ENCODE measurements at places on chromosomes 3 and 15. TPM values are rescaled to one million over a fixed set of nuclear protein-coding genes. Genes with fewer than 3 reads are reported as not detected.

- DNase-seq: no peak
These were observed 380 bp downstream of the MYLK start for GRCh38 chr3:123883701-123884202.

- DNase-seq: no peak
These were observed 32.8 kb upstream of the ST3GAL6 start for GRCh38 chr3:98730338-98730737.

DNA sequence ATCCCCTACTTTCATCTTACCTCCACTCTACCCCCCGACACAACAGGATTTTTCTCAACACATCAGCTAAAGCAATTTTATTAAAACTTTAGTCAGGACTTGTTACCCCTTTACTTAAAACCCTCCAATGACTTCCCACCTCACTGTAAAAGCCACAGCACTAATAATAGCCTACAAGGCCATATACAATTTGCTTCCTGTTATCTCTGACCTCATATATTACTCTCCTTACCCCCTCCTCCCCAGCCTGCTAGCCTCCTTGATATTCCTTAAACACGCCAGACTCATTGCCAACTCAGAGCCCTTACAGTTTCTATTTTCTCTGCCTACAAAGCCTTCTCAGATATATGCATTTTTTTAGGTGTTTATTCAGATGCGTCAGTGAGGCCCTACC lies 54.4 kb downstream of the DCUN1D1 start:
- DNase-seq: no peak

DNA sequence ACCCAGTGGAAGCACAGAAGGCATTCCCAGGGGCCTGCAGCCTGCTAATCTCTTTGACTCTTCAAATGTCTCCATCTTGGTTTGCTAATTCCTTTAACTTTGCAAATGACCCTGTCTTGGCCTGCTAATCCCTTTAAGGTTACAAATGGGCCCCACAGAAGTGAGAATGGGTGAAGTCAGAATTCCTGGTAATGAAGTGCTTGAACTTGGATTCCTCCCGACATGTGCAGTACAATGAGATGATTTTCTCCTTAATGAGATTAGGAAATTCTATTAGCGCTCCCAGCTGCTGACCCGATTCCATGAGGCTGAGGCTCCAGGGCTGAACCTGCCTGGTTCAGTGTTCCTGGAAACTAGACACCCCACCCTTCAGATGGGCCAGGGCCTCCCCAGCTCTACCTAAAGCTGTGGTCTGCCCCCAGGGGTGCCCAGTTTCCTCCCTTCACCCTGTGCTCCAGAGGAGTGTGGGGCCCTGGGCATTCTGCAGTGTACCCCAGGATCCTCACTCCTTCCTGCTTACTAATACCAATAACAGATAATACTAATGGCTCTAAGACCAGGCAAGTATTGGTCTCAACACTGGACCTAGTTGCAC lies 47.4 kb downstream of the SCN5A start:
- DNase-seq: no peak

DNA sequence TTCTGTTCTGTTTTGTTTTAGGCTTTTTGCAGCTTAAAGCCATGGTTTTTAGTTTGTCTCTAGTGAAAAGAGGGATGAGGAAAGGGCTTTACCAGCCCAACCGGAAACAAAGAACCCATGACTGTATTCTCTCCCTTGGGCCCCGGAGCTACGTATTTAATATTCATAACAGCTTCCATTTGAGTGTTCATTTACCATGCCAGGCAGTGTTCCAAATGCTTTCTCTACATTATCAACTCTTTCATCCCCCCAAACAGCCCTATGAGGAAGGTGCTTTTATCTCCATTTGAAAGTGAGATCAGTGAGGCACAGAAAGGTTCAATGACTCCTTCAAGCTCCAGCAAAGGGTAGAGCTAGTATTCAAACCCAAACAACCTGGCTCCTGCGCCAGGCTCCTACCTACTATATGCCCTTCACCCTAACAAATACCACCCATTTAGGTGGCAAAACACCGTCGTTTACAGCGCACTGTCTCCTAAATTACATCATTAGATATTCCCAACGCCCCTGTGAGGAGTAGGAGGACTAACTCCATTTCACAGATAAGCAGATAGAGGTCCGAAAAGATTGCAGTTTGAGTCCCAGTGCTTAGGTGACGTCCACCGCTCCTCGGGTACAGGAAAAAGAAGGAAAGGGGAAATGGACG lies 27.9 kb downstream of the GTPBP8 start:
- no peak for DNase-seq

DNA sequence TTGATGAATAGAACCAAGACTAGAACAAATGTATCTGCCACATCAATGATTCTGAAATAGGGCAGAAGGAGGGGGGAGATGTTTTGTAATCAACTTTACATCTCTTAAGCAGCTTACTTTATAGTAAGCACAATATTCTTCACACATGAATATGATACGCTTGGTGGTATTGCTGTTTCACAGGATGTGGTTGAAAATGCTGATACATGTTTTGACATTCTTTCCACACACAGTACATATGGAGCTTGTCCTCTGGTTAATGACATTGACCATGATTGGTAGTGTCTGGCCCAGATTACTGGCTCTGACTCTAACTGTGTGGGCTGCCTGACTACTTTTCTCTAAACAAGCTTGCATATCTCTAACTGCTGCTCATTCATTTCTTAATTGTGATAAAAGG lies 168.9 kb downstream of the KLHL25 start:
- no peak for DNase-seq

- DNase-seq: no peak
These were observed 89.2 kb downstream of the RBMS3 start for GRCh38 chr3:29370021-29370420.

DNA sequence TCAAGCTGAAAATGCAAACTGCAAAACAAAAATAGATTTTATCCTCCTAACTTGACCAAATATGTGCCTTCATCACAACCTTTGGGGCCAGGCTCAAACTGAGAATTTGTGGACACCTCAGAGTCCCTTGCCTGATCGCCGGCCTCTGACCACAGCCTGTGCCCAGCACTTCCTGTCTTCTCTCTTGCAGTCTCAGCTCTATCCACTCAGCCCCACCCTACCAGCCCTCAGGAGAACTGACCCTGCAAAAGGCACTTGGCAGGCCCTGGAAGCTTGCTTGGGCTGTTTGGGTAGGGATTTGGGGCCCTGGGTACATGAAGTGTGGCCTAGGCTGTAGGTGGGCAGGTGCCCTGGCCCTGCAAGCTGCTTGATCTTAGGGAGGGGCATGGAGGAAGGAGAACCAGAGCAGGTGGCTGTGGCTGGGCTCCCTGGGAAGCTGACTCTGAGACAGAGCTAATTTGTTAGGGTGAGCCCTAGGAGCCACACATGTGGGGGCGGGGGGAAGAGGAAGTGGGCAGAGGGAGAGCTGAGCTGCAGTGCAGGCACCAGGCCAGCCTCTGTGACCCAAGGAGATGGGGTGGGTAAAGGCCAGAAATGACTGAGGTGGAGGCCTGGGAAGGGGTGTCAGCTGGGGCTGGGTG lies 8.6 kb downstream of the CLEC3B start:
- DNase-seq: no peak

GRCh38 chr15:71111181-71111565 lies 4.1 kb upstream of the THSD4 start:
- DNase-seq: no peak

- peak; percentile 25 for DNase-seq
These were observed 28.3 kb downstream of the RSL24D1 start for GRCh38 chr15:55168350-55168974.

- no peak for DNase-seq
These were observed 56.3 kb downstream of the CDIN1 start for GRCh38 chr15:36635681-36636080.

DNA sequence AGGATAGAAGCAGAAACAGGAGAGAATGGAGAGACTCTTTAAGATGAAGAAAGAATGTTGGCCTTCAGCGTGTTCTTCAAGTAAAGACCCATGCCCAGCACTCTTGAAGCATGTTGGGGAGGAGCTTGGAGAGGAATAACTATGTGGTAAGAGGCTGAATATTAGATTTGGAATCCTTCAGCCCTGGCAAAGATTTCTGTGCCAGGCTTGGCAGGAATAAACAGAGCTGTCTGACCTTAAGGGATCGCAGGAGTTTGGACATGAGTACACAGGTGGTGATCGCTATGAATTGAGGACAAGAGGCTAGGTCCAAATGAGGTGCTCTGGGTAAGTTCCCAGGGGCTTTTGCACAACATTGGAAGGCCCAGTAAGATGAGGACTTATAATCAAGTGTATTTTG lies 132.6 kb upstream of the TBL1XR1 start:
- no peak for DNase-seq

GRCh38 chr3:168165390-168166269 lies 69.9 kb upstream of the GOLIM4 start:
- peak; percentile 9 for DNase-seq

DNA sequence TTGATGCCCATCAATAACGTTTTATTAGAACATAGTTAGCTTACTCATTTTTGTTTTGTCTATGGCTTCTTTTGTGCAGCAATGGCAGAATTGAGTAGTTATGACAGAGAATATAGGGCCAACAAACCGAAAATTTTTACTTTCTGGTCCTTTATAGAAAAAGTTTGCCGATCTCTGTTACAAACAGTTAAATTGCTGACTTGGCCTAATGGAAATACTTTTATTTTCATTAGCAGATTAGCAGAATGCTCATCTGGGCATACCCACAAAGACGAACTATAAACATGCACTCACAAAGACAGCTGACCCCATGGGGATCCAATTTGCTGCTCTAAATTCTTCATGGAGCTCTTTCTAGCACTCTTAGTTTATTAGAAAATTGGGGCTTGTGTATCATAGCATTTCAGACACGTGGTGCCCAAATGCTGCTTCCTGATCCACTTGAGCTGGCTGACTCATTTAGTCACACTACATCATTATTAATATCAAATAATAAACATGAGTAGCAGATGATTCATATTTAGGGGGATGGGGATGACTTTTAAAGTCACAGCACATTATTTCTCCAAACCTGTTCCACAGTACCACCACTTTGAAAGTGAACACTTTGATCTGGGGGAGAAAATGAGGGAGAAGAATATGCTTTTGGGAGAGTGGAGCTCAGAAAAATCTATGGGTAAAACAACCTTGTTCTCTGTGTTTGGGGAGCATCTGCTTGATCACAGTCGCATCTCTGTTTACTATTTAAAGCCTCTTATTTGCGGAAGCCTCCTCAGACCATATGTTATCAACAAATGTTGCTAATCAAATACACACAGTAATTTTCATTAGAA lies 228.1 kb upstream of the FEZF2 start:
- DNase-seq: no peak

GRCh38 chr15:99619712-99620111 lies 53.9 kb downstream of the MEF2A start:
- DNase-seq: no peak

DNA sequence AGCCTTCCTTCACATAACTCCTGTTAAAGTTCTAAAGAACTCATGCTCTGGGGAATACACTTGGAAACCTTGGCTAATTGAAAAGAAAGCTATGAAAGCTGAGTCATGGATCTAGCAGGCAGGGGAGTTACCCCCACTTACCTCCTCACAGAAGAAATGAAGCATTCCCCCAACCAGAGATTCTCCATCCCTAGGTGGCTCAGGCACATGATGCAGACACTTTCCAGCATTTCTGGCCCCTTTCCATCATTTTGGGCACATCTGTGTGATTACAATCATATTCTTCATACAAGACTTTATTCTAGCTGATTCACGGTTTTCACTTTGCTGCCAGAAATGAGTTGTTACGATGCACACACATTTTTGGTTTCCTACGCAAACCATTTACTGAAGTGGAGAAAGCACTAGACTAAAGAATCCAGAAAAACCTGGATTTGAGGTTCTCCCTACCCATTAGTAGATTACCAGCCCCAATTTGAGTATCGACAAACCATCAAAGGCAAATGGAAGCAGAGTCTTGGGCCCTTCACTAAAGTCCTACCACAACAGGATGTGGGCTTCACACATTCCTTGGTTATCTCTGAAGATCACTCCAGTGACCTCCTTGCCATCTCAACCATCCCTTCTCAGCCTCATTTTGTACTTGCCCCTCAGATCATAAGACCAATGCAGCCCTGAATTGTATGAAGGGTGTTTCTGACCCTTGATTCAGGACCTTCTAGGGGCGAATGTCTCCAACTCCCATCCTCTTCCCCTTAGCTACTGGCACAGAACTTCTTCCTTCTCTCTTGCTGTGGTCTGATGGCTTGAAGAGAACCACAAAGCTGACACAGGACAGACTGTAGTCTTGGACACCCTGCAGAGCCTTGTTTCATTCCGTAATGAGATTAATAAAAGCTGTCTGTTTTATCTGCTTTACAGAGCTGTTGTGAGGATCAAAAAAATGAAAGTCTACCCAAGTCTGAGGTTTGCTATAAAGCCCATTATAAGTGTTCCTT lies 42.5 kb upstream of the SNRK start:
- no peak for DNase-seq

DNA sequence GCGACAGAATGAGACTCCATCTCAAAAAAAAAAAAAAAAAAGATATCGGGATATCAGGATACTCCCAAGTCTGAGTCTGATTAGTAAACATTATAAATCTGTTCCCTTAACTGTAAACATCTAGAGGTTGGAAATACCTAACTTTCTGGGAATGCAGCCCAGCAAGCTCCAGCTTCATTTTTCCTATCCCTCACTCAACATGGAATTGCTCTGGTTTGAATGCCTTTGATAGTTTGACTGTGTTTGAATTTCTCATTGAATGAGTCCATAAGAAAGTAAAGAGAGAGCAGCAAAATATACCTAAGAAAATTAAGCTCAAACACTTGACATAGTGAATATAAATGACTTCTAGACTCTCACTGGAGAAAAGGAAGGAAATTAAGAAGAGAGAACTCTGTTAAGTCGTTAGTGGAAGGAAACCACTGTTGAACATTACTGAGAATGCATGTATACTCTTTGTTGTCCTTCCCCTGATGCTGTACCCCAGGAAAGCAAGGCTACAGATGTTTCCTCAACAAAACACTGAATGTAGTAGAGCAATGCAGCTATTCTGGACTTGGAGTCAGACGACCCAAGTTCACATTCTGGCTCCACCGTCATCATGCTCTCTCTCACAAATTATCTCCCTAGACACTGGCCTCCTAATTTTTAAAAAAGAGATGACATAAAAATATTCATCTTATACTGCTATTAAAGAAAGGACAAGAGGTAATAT lies 62.4 kb downstream of the CD200 start:
- DNase-seq: no peak

- no peak for DNase-seq
These were observed 9.9 kb downstream of the RAMAC start for GRCh38 chr15:82995938-82996337.

Gene IMPG2
- total RNA-seq: 1.1 TPM

Gene ANKRD63
- 0.31 TPM for total RNA-seq

Gene FMN1
- total RNA-seq: 0.19 TPM

Gene SIDT1
- total RNA-seq: 71.2 TPM

Gene CACNA2D3
- total RNA-seq: not detected

Gene RBSN
- total RNA-seq: 36.6 TPM

Gene HEMK1
- 65.1 TPM for total RNA-seq

Gene TRIM42
- total RNA-seq: not detected

Gene RPP14
- total RNA-seq: 20.4 TPM

Gene GATA2
- not detected for total RNA-seq

Gene AHSG
- not detected for total RNA-seq

Gene C3orf20
- 0.44 TPM for total RNA-seq

Gene MYL3
- not detected for total RNA-seq

Gene GOLGA6L7
- total RNA-seq: not detected

Gene LRRC3B
- not detected for total RNA-seq
